ENCODE measurements at places on chromosomes 3 and 15.

DNA sequence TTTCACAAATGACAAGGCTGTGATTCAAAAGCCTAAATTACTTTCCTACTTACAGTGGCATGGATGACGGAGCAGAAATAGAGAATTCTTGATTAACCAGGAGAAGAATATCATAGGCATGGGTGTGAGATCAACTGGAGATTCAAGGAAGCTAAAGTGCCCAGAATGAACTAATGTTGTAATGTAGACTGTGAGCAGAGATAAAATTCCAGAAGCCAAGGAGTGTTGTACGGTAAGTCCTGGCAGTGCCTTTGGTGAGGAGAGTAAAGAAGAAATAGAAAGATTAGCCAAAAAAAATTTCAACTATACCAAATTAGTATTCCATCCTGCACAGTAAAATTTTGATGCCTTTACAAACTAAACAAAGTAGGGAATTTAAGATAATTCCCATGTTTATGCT, 75.9 kb downstream of the ZBTB20 start:
- DNase-seq = no peak

DNA sequence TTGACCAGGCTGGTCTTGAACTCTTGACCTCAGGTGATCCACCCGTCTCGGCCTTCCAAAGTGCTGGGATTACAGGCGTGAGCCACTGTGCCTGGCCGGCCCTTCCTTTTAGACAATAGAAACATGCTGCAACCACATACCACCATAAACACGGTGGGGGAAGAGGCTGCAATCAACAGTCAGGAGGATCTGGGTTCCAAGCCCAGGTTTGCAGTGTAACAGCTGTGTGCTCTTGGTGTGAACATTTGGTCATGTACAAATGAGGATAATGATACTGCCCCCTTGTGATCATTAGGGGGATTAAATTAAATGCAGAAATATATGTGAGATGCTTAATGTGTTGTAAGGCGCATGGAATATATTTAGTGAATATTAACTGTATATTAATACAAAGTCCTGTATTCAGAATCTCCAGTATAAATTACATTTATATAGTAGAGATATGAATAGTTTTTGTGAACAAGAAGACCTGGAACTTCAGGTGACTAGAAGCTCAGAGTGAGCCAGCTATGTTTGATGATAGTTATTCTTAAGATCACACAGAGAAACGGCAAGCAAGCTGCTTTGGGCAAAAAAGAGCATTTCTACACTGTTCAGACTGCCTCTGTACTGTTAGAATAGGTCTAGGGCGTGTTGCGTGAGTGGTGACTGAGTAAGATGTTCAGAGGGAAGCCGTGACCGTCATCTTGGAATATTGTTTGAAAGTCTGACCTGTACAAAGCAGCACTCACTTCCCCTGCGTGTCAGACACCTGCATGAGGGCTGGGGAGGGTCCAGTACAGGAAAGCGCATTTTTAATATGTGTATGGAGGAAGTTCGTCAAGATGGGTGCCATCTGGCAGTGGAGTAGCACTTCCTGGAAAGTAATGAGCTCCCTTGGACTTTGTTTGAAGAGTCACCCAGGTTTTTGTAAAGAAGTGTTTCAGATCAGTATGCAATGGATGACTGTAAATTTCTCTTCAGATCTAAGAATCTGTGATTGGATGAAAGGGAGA, 125.8 kb downstream of the PGPEP1L start:
- DNase-seq = no peak

- DNase-seq = no peak
These were observed 539.0 kb downstream of the FGF12 start for GRCh38 chr3:192188218-192188835.

DNA sequence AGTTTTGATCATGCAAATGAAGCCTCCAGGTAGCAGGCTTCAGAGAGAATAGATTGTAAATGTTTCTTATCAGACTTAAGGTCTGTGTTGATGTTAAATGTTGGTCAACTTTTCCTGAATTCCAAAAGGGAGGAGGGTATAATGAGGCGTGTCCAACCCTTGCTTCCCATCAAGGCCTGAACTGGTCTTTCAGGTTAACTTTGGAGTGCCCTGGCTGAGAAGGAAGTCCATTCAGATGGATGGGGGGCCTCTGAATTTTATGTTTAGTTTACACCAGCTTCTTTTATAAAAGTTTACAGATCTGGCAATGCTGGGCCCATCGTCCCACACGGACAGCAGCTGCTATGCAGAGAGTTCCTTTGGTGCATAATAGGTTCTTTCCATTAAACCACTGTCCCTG, 8.9 kb downstream of the CCDC13 start:
- DNase-seq = no peak

- DNase-seq = no peak
These were observed 7.3 kb downstream of the CCDC33 start for GRCh38 chr15:74243431-74243830.

DNA sequence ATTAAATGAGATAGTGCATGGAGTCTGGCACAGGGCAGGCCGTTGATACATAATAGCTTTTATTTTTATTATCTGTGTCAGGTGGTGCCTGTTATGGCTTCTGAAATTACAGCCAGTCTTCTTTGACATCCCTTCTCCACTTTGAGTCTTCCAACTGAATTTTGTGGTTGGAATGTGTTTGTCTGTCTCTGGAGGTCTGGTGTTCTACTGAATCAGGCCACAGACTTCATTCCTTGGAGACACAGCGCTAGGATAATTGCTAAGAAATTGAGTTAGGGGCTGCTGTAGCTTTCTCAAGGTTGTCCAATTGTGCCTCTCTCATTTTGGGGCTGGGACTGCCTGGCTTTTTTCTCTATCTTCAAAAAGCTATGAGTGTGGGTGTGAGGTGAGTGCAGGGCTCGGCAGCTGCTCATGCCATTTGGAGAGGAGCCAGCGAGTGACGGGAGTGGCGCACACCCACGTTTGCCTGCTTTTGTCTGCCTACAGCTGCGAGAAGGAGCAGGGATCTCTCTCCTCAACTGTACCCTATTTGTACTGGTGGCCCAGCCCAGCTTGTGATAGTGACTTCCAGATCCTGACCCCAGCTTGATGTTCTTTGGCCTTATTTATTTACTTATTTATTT, 49.8 kb upstream of the SYN2 start:
- no peak for DNase-seq

GRCh38 chr3:12630292-12630691, 33.6 kb downstream of the RAF1 start:
- no peak for DNase-seq

DNA sequence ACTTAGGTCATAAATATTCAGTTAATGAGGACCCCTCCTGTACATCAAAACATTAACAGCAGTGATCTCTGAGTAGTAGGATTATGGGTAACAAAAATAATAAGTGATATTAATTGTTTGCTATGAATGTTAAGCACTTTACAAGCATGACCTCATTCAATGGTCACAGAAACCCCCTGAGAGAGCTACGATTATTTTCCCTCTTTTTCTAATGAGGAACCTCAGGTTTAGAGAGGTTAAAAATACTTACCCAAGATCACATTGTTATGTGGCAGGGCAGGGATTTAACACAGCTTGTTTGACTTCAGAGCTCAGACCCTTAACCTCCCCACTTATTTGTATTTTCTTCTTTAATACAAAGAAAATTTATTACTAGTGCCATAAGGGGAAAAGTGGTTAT, 228.2 kb downstream of the TBL1XR1 start:
- no peak for DNase-seq

DNA sequence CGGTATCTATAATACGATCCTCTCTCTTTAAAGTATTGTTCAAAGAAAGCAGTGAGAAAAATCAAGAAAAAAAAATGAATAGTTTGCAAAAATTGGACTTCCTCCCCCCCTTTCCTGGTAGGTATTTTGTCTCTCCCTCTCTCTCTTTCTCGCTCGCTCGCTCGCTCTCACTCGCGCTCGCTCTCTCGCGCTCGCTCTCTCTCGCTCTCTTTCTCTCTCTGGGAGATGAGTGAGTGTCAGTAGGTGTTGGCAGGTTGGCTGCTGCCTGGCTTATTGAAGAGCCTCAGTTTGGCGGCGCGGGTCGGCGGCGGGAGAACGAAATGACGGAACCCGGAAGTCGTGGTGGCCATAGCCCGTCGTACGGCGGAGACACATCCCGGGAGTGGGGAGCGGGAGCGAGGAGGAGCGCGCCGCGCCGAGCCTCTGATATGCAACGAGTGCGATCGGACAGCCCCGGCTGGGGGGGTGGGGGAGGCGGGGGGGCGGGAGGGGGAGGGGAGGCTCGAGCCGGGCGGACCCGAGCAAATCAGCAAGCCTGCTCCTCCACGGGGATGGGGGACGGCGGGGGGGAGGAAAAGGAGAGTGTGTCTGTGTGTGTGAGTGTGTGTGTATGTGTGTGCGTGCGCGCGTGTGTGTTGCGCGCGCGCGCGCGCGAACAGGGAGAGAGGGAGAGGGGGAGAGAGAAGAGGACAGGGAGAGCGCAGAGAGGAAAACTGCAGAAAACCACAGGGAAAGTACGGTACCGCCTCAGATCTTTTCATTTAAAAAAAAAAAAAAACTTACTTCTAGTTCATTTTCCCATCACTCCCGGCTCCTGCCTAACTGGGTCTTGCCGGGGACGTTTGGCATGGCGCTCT, at the start of gene MEIS2:
MEIS2 (minus strand) TSS at position 441 of the 857 bp plus-strand sequence. CDS start 1,083 bp downstream, outside the sequence.
- DNase-seq = no peak

GRCh38 chr15:34329006-34329405, 8.6 kb downstream of the SLC12A6 start:
- DNase-seq = no peak

DNA sequence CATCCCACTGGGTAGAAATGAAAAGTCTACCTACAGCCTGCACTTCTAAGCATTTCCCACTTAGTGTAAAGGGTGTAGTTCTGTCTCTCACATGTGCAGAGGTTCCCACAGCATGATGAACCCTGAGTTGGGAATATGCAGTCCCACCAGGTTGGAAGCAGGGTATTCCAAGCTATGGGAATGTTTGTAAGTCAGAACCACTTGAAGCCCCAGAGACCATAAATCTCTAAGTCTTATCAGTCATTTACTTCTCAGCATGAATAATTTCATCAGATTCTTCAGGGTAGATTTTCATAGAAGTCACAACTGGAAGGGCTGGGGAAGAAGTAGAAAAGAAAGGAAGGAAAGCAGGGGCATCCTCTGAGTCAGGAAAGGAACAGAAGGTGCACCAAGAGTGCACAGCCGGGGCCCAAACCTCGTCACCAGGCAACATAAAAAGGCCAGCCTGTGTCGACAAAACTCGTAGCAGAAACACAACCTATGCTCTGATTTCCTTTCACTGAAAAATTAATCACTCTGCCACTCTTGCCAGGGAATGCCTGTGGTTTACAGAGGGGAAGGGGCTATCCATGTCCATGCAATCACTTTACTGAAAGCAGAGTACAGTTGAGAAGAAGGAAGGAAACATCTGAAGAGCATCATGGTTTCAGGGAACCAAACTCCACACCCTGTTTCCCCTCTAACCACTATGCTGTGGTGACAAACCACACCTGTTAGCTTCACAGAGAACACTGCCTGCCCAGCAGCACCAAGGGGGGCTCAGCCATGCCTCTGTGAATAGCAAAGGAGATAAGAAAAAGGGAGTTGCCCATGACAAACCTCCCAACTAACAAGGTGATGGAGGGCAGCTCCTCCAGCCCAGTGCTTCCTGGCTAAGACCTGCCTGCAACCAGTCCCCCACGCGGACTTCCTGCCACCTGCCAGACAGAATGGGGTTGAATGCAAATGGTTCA, 40.5 kb downstream of the SH3BP5 start:
- peak; percentile 18 for DNase-seq

- DNase-seq = no peak
These were observed 69.2 kb upstream of the GOLGA8B start for GRCh38 chr15:34652726-34653033.

DNA sequence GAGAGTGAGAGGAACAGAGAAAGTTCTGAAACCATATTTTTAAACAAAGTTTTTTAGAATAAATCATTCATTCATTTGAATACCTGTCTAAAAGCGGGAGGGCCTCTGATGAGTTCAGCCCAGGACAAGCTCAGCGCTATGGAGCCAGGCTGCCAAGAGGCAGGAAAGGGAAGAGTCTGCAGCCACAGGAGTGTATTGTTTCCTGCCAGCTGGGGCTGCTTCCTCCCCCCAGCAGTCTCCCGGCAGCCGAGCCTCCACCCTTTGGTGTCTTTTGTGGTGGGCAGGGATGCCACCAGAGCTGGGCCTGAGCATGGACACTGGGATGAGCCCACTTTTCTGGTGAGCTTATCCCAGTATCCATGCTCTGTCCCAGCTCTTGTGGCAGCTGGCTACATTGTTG, 199.5 kb upstream of the TPRG1 start:
- DNase-seq = no peak

DNA sequence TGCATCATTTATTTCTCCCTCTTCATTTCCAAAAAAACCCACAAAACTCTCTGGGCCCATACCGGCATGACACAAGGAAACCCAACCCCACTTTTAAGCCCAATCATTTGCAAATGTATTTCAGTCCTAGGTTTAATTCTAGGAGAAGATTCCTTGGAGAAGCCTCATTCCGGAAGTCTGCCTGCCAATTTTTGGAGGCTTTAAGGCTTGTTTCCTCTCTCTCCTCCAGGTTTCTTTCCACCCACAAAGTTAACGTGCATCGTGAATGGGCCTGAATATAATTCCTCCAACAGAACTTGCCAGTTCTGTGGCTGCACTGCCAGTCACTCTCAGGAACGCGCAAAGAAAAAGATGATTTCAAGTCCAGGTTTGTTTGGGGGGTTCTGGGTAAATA, 69.9 kb upstream of the FOXP1 start:
- no peak for DNase-seq

- no peak for DNase-seq
These were observed 325.8 kb upstream of the NAALADL2 start for GRCh38 chr3:174533286-174533685.

DNA sequence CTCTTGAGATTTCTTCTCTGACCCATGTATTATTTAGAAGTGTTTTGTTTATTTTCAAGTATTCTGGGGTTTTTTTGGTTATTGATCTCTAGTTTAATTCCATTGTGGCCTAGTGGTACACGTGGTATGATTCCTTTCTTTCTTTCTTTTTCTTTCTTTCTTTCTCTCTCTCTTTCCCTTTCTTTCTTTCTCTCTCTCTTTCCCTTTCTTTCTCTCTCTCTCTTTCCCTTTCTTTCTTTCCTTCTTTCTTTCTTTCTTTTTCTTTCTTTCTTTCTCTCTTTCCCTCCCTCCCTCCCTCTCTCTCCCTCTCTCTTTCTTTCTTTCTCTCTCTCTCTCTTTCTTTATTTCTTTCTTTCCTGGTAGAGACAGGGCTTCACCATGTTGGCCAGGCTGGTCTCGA, 85.7 kb upstream of the UBE2E1 start:
- no peak for DNase-seq

DNA sequence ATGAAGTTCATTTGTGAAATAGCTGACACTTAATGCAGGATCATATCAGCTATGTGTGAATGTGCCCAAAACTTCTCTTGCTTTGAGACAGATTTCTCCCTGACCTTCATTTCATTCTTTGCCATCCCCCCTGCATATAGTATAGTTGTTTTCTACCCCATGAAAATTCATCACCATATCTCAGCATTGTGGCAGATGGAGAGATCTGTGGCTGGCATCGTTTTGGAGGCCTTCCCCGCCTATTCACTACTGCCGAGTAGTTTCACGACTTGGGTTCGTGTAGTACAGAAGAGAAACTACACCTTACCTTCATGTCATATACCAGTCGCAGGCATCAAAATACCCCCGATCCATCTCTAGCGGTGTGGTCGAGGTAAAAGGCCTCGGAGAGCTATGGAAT, 66.2 kb upstream of the SELENOK start:
- DNase-seq = no peak

DNA sequence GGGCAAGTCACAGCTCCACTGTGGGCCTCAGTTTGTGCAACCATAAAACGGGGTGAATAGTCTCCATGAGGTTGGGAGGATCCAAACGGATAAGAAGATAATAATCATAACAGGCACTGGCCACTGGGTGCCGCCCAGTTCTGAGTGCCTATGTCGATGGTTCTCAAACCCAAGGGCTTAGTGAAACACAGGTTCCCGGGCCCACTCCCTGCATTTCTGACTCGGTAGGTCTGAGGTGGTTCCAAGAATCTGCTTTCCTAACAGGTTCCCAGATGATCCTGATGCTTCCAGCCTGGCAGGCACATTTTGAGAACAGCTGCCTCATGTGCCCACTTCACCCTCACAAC, 21.2 kb downstream of the ALS2CL start:
- no peak for DNase-seq
